Esophagus muscularis mucosa (tissue), 4 donors: ENCODE measurements at places on chromosomes 4 and X. TPM values are rescaled to one million over a fixed set of nuclear protein-coding genes. Genes with fewer than 3 reads are reported as not detected.

The VCX3B gene
- not detected for total RNA-seq

The IL13RA2 gene
- 0.39 TPM for total RNA-seq

GRCh38 chr4:119207051-119207450 is 5.5 kb upstream of the USP53 start:
- no peaks in the 10 kb centered on the region for H3K36me3 ChIP-seq
- H3K27ac ChIP-seq = peak overlapping the region; percentile 44
- H3K27me3 ChIP-seq = no peaks in the 10 kb centered on the region
- no peak for DNase-seq
- no peak overlapping the region for H3K4me3 ChIP-seq

GRCh38 chr4:185713731-185714130 is 98.3 kb downstream of the SORBS2 start:
- no peaks in the 10 kb centered on the region for H3K27me3 ChIP-seq
- H3K36me3 ChIP-seq = no peaks in the 10 kb centered on the region
- no peak for DNase-seq
- no peak overlapping the region for H3K4me3 ChIP-seq

- no peaks in the 10 kb centered on the region for H3K4me1 ChIP-seq
- no peak overlapping the region for H3K4me3 ChIP-seq
- no peak overlapping the region for H3K27ac ChIP-seq
- no peak for DNase-seq
Observed at GRCh38 chr4:21873145-21873544, 75.4 kb downstream of the KCNIP4 start.

The UGT2B15 gene
- total RNA-seq = not detected

The DKK2 gene
- 0.57 TPM for total RNA-seq

DNA sequence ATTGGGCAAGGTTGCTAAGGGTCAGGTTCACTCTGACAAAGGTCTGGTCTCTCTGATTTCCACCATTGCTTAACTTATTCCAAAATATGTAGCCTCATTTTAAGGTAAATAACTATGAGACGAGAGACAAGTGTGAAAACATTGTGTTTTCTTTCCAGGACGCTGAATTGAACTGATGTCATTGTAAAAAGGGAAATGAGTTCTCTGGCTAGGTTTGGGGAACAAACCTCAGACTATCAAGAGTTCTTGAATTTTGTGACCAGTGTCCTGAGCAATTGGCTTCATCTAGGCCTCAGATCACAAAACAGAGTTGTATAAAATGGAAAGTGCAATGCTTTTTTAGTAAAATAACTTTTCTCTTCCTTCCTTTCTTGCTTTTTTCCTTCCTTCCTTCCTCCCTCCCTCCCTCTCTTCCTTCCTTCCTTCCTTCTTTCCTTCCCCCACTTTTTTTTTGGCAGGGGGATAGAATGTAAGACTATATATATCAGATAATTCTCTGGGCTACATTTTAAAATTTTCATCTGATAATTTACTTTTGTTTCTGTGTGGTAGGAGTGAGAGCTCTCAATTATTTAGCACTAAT is 30.8 kb upstream of the CXCL8 start:
- no peak for DNase-seq
- H3K4me3 ChIP-seq = no peak overlapping the region
- no peak overlapping the region for H3K27ac ChIP-seq
- no peaks in the 10 kb centered on the region for H3K27me3 ChIP-seq

DNA sequence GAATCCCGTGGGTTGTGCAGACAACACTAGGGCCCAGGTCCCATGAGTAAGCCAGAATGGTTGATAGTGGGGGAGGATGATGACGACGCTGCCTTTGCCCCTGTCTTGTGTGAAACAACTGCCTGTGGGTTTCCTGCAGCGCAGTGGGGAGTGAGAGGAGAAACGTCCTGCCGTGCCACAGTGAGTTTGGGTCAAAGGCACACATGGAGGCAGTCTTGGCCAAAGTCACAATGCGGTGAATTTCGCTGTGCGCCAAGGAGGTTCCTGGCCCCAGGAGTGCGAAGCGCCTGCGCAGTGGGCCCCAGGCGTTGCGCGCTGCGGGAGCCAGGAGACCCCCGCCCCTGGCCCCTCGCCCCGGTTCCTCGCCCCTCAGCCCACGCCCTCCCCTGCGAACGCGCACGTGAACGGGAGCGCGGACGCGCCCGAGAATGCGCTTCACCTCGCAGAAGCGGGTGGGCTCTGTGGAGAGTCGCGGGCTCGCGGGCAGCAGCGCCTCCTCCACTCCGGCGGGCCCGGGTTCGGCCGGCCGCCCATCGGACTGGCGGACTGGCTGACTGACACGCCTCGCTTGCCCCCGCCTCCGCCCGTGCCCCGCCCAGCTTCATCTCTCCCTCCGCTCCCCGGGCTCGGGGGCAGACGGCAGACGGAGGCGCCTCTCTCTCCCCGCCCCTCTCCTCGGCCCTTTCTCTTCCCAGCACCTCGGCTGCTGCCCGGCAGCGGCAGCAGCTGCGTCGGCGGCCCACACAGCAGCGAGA is at the start of gene NUDT10:
NUDT10 (plus strand) TSS at position 635 of the 755 bp plus-strand sequence. CDS start 144 bp downstream, outside the sequence.
- DNase-seq = no peak
- H3K27ac ChIP-seq = peak within 1 kb of the TSS; percentile 44

The HOPX gene
- 11.9 TPM for total RNA-seq

DNA sequence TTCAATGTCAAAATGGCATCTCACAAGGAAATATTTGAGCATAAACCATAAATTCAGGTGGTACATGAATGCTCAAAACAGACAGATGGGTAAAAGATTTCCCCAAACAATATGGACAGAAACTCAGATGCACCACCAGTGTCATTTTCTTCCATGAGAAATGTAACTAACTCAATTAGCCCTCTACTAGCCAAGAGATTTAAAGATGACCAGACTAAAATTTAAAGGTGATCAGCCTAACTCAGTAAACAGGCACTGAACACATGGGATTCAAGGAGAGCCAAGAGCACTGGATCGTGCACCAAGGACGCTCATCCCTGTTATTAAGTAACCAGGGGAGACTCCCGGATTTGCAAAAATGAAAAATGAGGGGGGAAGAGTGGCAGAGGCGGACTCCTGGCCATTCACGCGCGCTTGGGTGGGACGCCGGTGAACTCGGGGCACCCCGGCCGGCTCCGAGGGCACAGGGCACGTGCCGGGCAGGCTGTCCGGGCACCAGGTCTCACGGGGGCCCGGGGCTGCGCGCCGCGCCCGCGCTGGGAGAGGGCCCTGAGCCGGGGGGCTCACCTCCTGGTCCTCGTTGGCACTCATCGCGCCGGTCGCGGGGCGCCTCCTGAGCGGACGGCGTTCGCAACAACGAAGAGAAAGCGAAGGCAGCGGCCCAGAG is 490 bp downstream of the RWDD4 start:
- H3K36me3 ChIP-seq = no peaks in the 10 kb centered on the region
- H3K4me1 ChIP-seq = peaks cover 20% of the 10 kb centered on the region
- no peaks in the 10 kb centered on the region for H3K27me3 ChIP-seq
- no peak for DNase-seq

The FAM156B gene
- 11.9 TPM for total RNA-seq

The RCHY1 gene
- 20.8 TPM for total RNA-seq

GRCh38 chrX:39377773-39378172 is 576.5 kb downstream of the MID1IP1 start:
- H3K4me3 ChIP-seq = no peak overlapping the region
- no peak for DNase-seq
- no peaks in the 10 kb centered on the region for H3K36me3 ChIP-seq

GRCh38 chrX:146055733-146056132 is 238.1 kb downstream of the SLITRK2 start:
- H3K36me3 ChIP-seq = no peaks in the 10 kb centered on the region
- no peaks in the 10 kb centered on the region for H3K27me3 ChIP-seq
- H3K4me1 ChIP-seq = no peaks in the 10 kb centered on the region
- no peak overlapping the region for H3K4me3 ChIP-seq
- H3K27ac ChIP-seq = no peak overlapping the region
- DNase-seq = no peak

GRCh38 chrX:150337536-150337935 is 25.6 kb upstream of the MAMLD1 start:
- H3K4me1 ChIP-seq = no peaks in the 10 kb centered on the region
- no peak overlapping the region for H3K27ac ChIP-seq
- no peak for DNase-seq
- no peaks in the 10 kb centered on the region for H3K27me3 ChIP-seq
- no peaks in the 10 kb centered on the region for H3K36me3 ChIP-seq

- H3K27me3 ChIP-seq = no peaks in the 10 kb centered on the region
- H3K4me1 ChIP-seq = no peaks in the 10 kb centered on the region
Observed at GRCh38 chrX:31819455-31819854, 747.6 kb upstream of the FTHL17 start.

- peak; percentile 91 for DNase-seq
- H3K27ac ChIP-seq = peak overlapping the region; percentile 99
- H3K4me3 ChIP-seq = no peak overlapping the region
- H3K4me1 ChIP-seq = peaks cover 77% of the 10 kb centered on the region
- H3K36me3 ChIP-seq = peaks cover 30% of the 10 kb centered on the region
Observed at GRCh38 chr4:38678078-38678477, 14.1 kb downstream of the KLF3 start.

DNA sequence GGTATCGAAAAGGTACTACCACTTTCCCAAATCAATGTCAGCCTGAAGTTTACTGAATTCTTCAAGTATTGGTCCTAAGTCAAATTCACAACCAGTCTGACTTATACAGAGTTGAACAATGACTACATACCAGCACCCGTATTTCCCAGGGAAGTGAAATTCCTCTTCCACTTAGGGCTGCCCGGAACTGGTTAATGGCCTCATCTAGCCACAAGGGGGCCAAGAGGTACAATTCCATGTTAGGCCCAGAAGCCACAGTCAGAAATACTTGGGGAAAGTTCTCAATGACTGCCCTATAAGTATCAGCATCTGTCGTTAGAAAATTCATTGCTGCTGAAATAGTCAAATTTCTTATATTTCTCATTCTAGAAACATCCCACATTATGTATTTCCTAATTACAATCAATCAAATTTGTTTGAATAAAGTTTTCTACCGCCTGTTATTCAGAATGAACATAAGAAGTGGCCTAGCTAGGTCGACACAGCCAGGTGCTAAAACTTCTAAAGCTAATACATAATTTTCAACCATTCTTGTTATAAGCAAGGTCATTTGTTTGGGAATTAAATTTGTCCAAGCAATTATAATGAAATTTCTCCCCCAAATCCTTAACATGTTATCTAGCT is 5.6 kb upstream of the PCDH7 start:
- H3K27ac ChIP-seq = no peak overlapping the region
- DNase-seq = no peak
- peaks cover 20% of the 10 kb centered on the region for H3K4me1 ChIP-seq
- no peak overlapping the region for H3K4me3 ChIP-seq

DNA sequence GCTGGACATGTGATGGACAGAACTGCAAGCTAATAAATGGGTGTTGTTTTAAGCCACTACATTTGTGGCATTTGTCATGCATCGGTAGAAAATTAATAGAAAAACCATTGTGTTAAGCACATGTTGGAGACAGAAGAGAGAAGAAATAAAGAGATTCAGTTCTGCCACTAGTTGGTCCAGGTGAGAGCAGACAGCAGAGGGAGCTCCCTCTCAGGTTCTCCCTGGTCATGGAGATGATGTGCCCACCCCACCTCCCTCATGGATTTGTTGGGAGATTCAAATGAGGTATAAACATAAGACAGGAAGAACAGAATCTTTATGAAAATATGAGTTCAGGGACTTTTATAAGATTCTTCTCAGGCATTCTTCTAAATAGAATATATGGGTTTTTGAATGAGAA is 36.8 kb upstream of the OCIAD2 start:
- H3K4me1 ChIP-seq = no peaks in the 10 kb centered on the region
- H3K27ac ChIP-seq = no peak overlapping the region
- H3K36me3 ChIP-seq = no peaks in the 10 kb centered on the region
- H3K27me3 ChIP-seq = no peaks in the 10 kb centered on the region

- H3K4me1 ChIP-seq = peaks cover 13% of the 10 kb centered on the region
- H3K27me3 ChIP-seq = no peaks in the 10 kb centered on the region
- H3K4me3 ChIP-seq = no peak overlapping the region
- DNase-seq = no peak
- H3K36me3 ChIP-seq = no peaks in the 10 kb centered on the region
- H3K27ac ChIP-seq = no peak overlapping the region
Observed at GRCh38 chr4:113141901-113142346, 92.5 kb downstream of the ANK2 start.

- H3K4me1 ChIP-seq = no peaks in the 10 kb centered on the region
- no peaks in the 10 kb centered on the region for H3K36me3 ChIP-seq
- H3K27me3 ChIP-seq = no peaks in the 10 kb centered on the region
- H3K27ac ChIP-seq = no peak overlapping the region
Observed at GRCh38 chr4:85029453-85029852, 63.0 kb upstream of the WDFY3 start.

DNA sequence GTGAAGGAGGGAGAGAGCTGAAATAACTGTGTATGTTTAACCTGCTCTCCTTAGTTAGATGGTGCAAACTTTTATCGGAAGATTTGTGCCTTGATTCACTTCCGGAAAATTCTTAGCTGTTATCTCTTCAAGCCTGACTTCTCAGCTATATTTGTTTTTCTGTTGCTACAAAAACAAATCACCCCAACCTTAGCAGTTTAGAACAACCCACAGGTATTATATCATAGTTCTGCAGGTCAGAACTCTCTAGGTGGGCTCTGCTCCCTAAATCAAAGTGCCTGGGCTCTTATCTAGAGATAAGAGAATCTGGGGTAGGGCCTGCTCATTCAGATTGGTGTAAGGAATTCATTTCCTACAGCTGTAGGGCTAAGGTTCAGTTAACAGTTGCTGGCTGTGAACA is 15.1 kb upstream of the CEP135 start:
- H3K36me3 ChIP-seq = no peaks in the 10 kb centered on the region
- no peaks in the 10 kb centered on the region for H3K27me3 ChIP-seq
- H3K4me3 ChIP-seq = no peak overlapping the region
- no peak overlapping the region for H3K27ac ChIP-seq

DNA sequence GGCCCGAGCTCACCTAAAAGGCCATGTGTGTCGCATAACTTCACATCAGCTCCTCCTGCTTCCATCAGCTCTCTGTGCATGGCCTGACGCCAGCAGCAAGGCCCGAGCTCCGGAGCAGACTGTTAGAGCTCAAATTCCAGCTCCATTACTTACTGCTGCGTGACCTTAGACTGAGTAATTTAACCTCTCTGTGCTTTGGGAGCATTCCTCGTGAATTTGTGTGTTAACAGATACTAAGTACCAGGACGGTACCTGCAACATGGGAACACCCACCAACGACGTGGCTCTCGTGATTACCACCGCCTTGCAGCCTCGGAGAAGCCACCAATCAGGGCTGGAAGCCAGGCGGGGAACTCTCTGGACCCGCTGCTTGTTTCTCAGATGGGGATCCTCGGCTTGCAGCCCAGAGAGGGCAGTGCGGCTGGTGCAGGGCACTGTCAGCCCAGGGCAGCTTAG is 12.9 kb downstream of the LETM1 start:
- H3K4me1 ChIP-seq = peaks cover 31% of the 10 kb centered on the region
- no peak overlapping the region for H3K27ac ChIP-seq
- peaks cover 76% of the 10 kb centered on the region for H3K36me3 ChIP-seq
- DNase-seq = no peak
- H3K27me3 ChIP-seq = no peaks in the 10 kb centered on the region
- H3K4me3 ChIP-seq = no peak overlapping the region

The IGFBP7 gene
- total RNA-seq = 778 TPM

The CXCL11 gene
- total RNA-seq = not detected

The GPR78 gene
- total RNA-seq = not detected
